ENCODE measurements at places on chromosomes 2 and 18. TPM values are rescaled to one million over a fixed set of nuclear protein-coding genes. Genes with fewer than 3 reads are reported as not detected.

The ALPP gene
- not detected for total RNA-seq

The WDR7 gene
- total RNA-seq = 70.8 TPM

The HAAO gene
- total RNA-seq = 10.6 TPM

DNA sequence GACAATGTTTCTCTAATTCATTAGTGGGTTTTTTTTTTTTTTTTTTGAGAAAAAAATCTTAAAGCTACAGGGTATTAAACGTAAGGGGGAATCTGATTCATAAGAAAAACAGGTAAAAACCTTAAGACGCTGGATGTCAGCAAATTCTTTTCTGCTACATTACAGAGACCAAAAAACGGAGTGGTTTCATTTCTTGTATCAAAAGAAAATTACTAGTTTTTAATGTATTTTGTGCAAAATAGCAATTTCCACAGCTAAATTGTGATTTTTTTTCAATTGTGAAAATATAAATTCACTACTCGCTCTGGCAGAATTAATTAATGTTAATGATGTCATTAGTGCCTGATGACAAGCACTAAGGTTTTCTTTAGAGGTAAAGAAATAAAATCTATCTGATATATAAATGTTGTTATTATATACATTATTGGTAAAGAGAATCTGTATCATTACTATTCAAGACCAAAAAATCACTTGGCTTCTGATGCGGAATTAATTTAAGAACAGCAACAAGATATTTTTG lies 9.9 kb downstream of the OTX1 start:
- no peak for DNase-seq

DNA sequence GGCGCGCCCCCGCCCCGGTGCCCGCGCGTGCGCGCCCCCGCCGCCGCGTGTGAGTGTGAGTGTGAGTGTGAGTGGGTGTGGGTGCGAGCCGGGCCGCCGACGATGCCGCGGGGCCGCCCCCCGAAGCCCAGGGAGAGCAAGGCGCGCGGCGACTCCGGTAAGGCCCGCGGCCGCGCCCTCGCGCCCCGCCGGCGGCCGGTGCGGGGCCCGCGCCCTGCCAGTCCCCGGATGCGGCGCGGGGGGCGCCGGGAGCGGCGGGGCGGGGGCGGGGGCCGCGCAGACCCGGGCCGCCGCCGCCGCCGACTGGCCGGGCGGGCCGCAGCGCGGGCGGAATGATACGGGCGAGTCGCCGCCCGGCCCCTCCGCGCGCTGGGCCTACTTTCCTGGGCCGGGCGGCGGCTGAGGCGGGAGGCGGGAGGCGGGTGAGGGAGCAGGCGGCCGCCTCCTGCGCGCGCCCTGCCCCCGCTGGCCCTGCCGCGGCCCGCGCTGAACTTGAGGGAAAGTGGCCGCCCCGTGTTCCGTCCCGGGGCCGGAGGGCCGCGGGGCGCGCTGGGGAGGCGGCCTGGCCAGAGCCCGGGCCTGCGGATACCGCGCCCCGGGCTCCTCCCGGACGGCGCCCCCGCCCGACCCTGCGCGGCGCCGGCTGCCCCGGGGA lies at the start of gene ZNF236:
TSS of gene ZNF236 (plus strand) at position 52 of the 655 bp plus-strand sequence. CDS start at position 103, 51 bp downstream.
- no peak for DNase-seq

DNA sequence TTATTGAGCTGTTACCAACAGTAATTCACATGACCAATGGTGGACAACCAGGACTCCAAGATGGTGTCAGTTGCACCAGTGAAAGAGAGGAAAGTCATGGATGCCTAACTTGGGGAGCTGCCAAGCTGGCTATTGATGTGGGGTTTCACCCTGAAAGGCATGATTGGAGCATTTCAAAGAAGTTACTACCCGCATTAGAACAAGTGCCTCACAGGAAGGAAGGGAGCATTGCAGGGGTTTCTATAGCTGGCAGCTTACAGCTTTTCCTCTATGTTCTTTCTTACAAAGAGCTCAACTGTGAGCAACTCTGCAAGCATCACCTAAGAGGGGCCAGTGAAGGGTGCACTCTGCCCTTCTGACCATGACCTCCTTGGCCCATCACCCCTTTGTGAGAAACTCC lies 93.1 kb downstream of the TNFRSF11A start:
- no peak for DNase-seq

All from urinary bladder (tissue), 4 donors.